Lower lobe of right lung (tissue), 2 donors: ENCODE measurements at places on chromosomes 7 and 10.

DNA sequence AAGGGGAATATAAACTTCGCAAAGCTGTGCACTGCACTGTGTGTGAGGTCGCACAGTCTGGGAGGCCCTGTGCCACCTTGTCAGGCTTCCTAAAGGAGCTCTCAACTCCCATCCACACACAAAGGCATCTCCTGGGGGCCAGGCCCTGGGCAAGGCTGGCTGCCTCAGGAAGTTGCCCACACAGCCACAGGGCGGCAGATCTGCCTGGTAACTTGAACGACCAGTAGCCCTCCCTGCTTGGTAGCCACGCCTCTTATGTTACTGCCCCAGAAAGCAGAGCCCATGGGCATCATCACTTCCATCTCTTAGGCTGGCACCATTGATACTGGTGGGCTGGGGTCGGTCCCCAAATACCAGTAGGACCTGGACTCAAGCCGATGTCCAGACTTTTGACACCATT lies 82.8 kb downstream of the HECW1 start:
- no peaks in the 10 kb centered on the region for H3K4me1 ChIP-seq
- no peak overlapping the region for H3K27ac ChIP-seq
- DNase-seq: no peak
- no peaks in the 10 kb centered on the region for H3K27me3 ChIP-seq
- no peaks in the 10 kb centered on the region for H3K36me3 ChIP-seq

- DNase-seq: no peak
- peaks cover 10% of the 10 kb centered on the region for H3K36me3 ChIP-seq
- no peak overlapping the region for H3K27ac ChIP-seq
- H3K4me1 ChIP-seq: no peaks in the 10 kb centered on the region
These were observed 2.5 kb downstream of the H2BK1 start for GRCh38 chr7:151207804-151208203.

DNA sequence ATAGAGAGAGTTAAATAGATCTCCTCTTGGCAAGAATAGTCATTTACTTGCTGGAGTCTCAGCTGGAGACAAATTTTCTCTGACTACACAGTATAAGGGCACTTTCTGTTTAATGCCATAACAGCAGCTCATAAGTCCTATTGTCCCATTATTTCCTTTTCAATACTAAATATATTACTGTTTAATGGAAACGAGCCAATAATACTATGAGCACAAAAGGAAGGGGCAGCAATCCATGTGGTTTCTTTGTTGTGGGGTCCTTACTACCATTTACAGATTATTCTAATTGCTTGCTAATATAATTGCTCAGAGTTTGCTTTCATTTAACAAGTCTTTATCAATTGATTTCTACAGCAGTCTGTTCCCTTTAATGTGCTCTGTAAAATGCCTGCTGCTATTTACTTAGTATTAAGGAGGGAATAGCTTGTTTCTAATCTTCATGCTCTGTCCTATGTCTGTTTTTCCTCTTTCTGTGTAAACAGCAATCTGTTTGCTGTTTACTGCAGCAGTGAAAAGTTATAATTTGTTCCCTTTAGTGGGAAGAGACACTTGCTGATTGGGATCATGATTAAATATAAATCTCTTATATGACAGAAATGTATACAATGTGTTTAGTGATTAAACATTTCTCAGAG lies 296.2 kb upstream of the SMIM30 start:
- no peaks in the 10 kb centered on the region for H3K27me3 ChIP-seq
- no peaks in the 10 kb centered on the region for H3K4me1 ChIP-seq
- H3K4me3 ChIP-seq: no peak overlapping the region
- no peaks in the 10 kb centered on the region for H3K36me3 ChIP-seq

- no peaks in the 10 kb centered on the region for H3K36me3 ChIP-seq
- H3K27ac ChIP-seq: no peak overlapping the region
- no peaks in the 10 kb centered on the region for H3K4me1 ChIP-seq
- peaks cover 18% of the 10 kb centered on the region for H3K27me3 ChIP-seq
These were observed 84.3 kb upstream of the INSIG1 start for GRCh38 chr7:155213385-155213784.

DNA sequence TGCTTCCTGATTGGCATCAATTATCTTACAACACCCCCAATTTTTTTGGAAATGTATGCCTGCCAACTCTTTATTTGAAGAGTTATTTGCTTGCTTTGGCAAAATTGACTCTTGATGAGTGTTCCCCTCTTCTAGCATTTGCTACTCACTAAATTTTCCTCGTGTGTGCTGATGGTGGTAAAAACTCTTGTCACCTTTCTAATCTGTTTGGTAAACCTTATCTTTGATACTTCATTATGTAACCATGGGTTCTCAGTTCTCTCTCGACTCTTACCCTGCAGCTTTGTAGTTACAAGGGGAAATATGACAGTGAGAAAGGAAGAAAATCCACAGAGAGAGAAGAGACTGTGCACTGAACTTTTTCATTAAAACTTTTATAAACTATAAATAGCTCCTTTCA lies 102.5 kb downstream of the CDK14 start:
- no peak overlapping the region for H3K4me3 ChIP-seq
- no peaks in the 10 kb centered on the region for H3K27me3 ChIP-seq
- H3K36me3 ChIP-seq: no peaks in the 10 kb centered on the region
- no peak overlapping the region for H3K27ac ChIP-seq
- H3K4me1 ChIP-seq: peaks cover 21% of the 10 kb centered on the region
- no peak for DNase-seq

DNA sequence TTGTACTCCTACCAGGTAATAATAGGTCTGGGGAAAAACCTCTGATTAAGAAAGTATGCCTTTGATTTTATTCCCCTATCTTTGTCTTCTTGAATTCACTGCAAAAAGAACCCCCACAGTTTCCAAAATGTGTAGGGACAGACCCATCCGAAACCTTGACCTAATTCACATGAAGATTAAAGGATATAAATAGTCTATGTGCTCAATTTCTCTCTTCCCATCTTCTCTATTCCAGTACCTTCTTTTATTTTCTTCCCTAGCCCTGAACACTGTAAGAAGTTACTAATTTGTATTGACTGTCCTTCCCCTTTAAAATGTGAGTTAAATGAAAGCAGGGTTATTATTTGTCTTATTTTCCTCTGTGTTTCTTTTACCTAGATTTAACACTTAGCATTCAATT lies 135.3 kb downstream of the HBP1 start:
- H3K36me3 ChIP-seq: no peaks in the 10 kb centered on the region
- no peak for DNase-seq
- no peak overlapping the region for H3K4me3 ChIP-seq
- H3K27ac ChIP-seq: no peak overlapping the region
- H3K4me1 ChIP-seq: no peaks in the 10 kb centered on the region

DNA sequence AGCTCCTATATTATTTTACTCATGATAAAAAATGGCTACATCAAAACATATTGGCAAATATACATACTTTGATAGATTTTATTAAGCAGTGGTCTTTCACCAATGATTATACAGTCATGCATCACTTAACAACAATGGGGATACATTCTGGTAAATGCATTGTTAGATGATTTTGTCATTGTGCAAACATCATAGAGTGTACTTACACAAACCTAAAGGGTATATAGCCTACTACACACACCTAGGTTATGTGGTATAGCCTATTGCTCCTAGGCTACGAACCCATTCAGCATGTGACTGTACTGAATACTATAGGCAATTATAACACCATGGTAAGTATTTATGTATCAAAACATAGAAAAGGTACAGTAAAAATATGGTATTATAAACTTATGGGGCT lies 98.9 kb upstream of the IL6 start:
- DNase-seq: no peak
- H3K4me3 ChIP-seq: no peak overlapping the region
- no peaks in the 10 kb centered on the region for H3K36me3 ChIP-seq
- no peak overlapping the region for H3K27ac ChIP-seq
- peaks cover 9% of the 10 kb centered on the region for H3K4me1 ChIP-seq

GRCh38 chr7:21891291-21891690 lies 54.4 kb downstream of the CDCA7L start:
- no peaks in the 10 kb centered on the region for H3K36me3 ChIP-seq
- DNase-seq: no peak
- no peak overlapping the region for H3K4me3 ChIP-seq
- H3K4me1 ChIP-seq: no peaks in the 10 kb centered on the region
- no peak overlapping the region for H3K27ac ChIP-seq

GRCh38 chr7:54778696-54779540 lies 19.9 kb upstream of the SEC61G start:
- no peaks in the 10 kb centered on the region for H3K36me3 ChIP-seq
- H3K27ac ChIP-seq: no peak overlapping the region
- no peaks in the 10 kb centered on the region for H3K4me1 ChIP-seq
- no peak for DNase-seq
- H3K4me3 ChIP-seq: no peak overlapping the region

DNA sequence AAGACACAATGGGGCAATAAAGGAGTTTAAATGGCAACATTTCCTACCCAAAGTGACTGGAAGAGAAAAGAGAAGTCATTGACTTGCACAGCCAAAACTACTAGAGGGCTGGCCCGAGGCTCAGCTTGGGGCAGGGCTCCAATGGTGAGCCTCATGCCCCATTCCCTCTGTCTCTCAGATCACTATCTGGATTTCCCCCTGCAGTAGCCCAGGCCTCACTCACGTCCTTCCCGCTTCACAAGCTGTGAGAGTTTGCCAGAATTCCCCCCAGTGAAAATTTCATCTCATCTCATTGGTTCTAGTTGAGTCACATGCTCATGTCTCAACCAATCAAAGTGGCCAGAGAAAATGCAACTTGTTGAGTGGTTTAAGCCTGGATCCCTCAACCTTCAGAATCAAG lies 181.3 kb downstream of the WDR11 start:
- no peaks in the 10 kb centered on the region for H3K36me3 ChIP-seq
- no peak overlapping the region for H3K27ac ChIP-seq
- H3K4me3 ChIP-seq: no peak overlapping the region
- H3K4me1 ChIP-seq: no peaks in the 10 kb centered on the region

GRCh38 chr7:155870334-155871180 lies 58.3 kb upstream of the SHH start:
- H3K27ac ChIP-seq: no peak overlapping the region
- no peaks in the 10 kb centered on the region for H3K4me1 ChIP-seq
- DNase-seq: no peak
- no peak overlapping the region for H3K4me3 ChIP-seq

DNA sequence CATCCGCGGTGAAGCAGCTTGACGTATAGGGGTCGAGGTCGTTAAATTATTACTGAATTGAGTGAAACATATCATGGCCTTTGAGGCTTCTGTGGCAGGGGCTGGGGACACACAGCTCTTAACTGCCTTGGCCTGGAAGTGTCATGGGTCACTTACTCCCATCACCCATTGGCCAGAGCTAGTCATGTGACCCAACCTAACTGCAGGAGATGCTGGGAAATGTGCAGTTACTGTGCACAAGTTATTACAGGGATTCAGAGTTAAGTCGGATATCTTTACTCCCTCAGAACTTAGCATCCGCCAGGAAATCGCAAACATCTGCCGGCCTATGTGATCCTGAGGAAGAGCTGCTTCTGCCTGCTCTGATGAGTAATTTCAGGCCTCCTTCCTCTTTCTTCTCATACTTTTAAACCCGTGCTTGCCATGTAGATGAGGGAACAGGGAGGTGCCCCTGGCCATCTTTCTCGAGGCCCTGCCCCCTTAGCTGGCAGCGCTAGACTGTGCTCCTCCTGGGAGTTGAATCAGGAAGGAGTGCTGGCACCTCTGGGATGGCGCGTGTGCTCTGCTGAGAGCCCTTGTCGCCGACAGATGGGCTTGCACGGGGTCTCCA lies 203.6 kb downstream of the TCF7L2 start:
- no peak overlapping the region for H3K27ac ChIP-seq
- H3K36me3 ChIP-seq: peaks cover 91% of the 10 kb centered on the region
- no peaks in the 10 kb centered on the region for H3K4me1 ChIP-seq
- no peak overlapping the region for H3K4me3 ChIP-seq

GRCh38 chr7:114660126-114660486 lies 245.5 kb downstream of the FOXP2 start:
- no peaks in the 10 kb centered on the region for H3K36me3 ChIP-seq
- no peak overlapping the region for H3K27ac ChIP-seq
- no peak for DNase-seq
- no peaks in the 10 kb centered on the region for H3K27me3 ChIP-seq
- no peaks in the 10 kb centered on the region for H3K4me1 ChIP-seq
- no peak overlapping the region for H3K4me3 ChIP-seq

- H3K27ac ChIP-seq: no peak overlapping the region
- no peaks in the 10 kb centered on the region for H3K4me1 ChIP-seq
- no peaks in the 10 kb centered on the region for H3K27me3 ChIP-seq
- no peak overlapping the region for H3K4me3 ChIP-seq
- no peak for DNase-seq
- no peaks in the 10 kb centered on the region for H3K36me3 ChIP-seq
These were observed 363.4 kb upstream of the MKI67 start for GRCh38 chr10:128489324-128490247.

DNA sequence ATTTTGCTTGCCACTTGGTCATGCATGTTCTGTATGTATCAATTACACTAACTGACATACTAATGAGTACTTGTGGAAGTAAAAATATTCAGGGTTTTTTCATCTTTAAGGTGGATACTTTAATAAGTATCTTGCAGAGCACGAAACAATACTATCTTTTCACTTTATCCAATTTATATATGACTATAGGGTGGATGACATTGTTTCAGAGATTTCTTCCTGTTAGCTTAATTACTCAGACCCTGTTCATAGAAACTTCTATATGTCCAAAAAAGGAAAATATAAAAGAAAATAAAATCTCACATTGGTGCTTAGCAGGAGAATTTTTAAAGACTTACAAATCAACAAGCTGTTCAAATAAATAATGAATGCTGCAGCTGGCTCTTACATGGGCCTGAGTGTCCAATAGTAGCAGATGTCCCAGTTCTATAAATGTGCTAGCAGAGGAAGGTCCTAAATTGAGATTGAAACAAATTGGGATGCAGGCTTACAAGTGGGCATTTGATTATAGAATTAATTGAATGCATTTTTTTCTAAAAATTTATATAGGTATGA lies 91.5 kb upstream of the THSD7A start:
- DNase-seq: no peak
- H3K27me3 ChIP-seq: no peaks in the 10 kb centered on the region
- no peak overlapping the region for H3K4me3 ChIP-seq
- H3K36me3 ChIP-seq: no peaks in the 10 kb centered on the region

- H3K4me1 ChIP-seq: peaks cover 8% of the 10 kb centered on the region
- no peak for DNase-seq
- H3K36me3 ChIP-seq: no peaks in the 10 kb centered on the region
- no peak overlapping the region for H3K27ac ChIP-seq
These were observed 7.1 kb downstream of the UBE2D1 start for GRCh38 chr10:58341947-58342346.

- H3K4me3 ChIP-seq: no peak overlapping the region
- H3K36me3 ChIP-seq: no peaks in the 10 kb centered on the region
- no peaks in the 10 kb centered on the region for H3K4me1 ChIP-seq
- H3K27ac ChIP-seq: no peak overlapping the region
- no peaks in the 10 kb centered on the region for H3K27me3 ChIP-seq
These were observed 93.7 kb downstream of the CFAP58 start for GRCh38 chr10:104447331-104447730.
